ENCODE measurements at places on chromosomes 13 and 19. TPM values are rescaled to one million over a fixed set of nuclear protein-coding genes. Genes with fewer than 3 reads are reported as not detected.
A peak's percentile ranks its signal among the peaks of the same experiment; 100 is the strongest.

Gene ZNF613
- 3.4 TPM for total RNA-seq

Gene FAM216B
- 0.99 TPM for total RNA-seq

Gene CGB2
- total RNA-seq, result not detected

GRCh38 chr13:40403509-40404241, 262.8 kb downstream of the FOXO1 start:
- no peaks in the 10 kb centered on the region for H3K27me3 ChIP-seq
- peak overlapping the region; percentile 69 for H3K27ac ChIP-seq
- H3K4me1 ChIP-seq, result peaks cover 53% of the 10 kb centered on the region

- peak; percentile 92 for DNase-seq
- peak within 1 kb of the TSS; percentile 82 for H3K4me3 ChIP-seq
- H3K36me3 ChIP-seq, result peaks cover 9% of the 10 kb centered on the region
- H3K27ac ChIP-seq, result peak within 1 kb of the TSS; percentile 85
- no peaks in the 10 kb centered on the region for H3K27me3 ChIP-seq
Measured at GRCh38 chr19:52336117-52336790, at the start of gene ZNF610. Gene ZNF610 (plus strand): TSS chr19:52336243. CDS start chr19:52349173, 12,930 bp downstream.

DNA sequence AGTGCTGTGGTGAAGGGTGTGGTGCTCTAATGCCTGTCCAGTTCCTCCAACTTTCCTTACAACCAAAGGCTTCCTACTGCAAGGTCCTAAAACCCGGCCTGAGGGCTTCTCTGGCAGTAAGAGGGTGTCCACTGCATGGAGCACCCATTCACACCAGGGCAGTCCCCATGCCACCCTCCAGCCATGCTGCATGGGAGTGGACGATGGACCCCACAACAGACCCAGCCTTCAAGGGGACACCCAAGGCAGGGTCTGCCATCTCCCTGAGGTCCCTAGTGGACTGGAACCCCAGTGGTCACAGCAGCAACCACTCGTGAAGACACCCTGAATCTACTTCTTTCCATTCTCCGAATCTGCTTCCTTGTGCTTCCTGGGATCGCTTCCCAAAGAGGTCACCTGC, 117.6 kb upstream of the SOX1 start:
- H3K4me3 ChIP-seq, result no peak overlapping the region
- H3K4me1 ChIP-seq, result no peaks in the 10 kb centered on the region
- no peak overlapping the region for H3K27ac ChIP-seq
- peaks cover 88% of the 10 kb centered on the region for H3K27me3 ChIP-seq
- DNase-seq, result no peak

DNA sequence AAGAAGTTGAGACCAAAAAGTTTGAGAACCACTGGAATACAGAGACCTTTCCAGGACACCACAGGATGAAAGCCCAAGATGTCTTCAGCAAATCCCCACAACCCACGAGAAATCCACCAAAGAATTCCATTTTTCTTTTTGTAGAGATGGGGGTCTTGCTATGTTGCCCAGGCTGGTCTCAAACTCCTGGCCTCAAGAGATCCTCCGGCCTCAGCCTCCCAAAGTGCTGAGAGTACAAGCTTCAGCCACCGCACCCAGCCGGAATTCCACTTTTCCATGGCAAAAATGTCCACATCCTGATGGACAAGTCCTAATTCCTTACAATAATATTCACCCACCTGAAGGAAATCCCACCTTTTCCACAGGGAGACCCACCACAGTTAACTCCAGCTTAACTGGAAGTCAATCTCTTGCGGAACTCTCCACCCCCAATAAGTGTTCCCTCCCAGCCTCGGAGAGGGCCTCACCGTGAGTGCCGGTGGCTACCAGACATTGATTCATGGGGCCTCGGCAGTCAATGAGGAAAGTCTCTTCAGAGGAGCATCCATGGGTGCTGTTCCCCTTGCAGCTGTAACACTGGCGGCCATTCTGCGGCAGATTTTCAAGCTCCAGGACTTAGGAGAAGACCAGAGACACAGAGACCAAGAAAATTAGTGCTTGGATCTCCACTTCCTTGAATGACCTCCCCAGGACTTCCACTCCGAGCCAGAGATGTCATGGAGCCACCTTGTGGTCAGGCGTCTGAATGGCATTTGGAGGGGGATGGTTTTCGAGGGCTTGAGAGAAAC, 12.3 kb upstream of the CADM4 start:
- H3K4me1 ChIP-seq, result no peaks in the 10 kb centered on the region
- no peaks in the 10 kb centered on the region for H3K27me3 ChIP-seq
- H3K36me3 ChIP-seq, result peaks cover 56% of the 10 kb centered on the region

- H3K4me1 ChIP-seq, result no peaks in the 10 kb centered on the region
- H3K4me3 ChIP-seq, result no peak overlapping the region
- no peaks in the 10 kb centered on the region for H3K27me3 ChIP-seq
- H3K27ac ChIP-seq, result no peak overlapping the region
Measured at GRCh38 chr13:108860418-108860817, 231.0 kb downstream of the MYO16 start.

Gene CEACAM20
- not detected for total RNA-seq

Gene FGF21
- total RNA-seq, result not detected

- DNase-seq, result no peak
- H3K4me1 ChIP-seq, result no peaks in the 10 kb centered on the region
- no peaks in the 10 kb centered on the region for H3K36me3 ChIP-seq
- H3K27me3 ChIP-seq, result no peaks in the 10 kb centered on the region
- H3K27ac ChIP-seq, result no peak overlapping the region
- H3K4me3 ChIP-seq, result no peak overlapping the region
Measured at GRCh38 chr13:60318186-60318585, 78.8 kb upstream of the TDRD3 start.

DNA sequence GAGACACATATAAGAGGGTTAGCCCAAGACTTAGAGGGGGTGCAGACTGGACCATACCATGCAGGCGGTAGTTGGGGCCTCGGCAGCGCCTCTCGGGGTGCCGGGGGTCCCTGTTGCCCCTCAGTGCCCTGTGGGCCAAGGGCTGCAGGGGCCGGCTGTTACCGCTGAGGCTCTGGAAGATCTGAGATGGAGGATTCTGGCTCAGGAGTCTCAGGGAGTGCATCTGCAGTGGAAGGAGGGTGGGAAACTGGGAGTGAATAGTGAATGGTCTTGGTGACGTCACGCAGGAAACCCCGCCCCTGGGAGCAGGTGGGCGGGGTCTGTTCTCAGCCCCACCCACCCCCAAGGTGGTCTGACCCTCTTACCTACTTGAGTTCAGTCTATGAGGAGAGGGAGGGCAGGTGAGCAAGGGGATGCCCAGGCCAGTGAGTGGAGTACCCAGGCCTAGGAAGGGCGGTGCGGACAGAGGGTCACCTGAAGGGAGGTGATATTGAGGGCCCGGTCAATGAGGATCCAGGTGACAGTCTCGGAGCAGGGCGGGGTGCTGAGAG, 1.7 kb upstream of the DBP start:
- H3K4me1 ChIP-seq, result peaks cover 40% of the 10 kb centered on the region
- no peak for DNase-seq
- peak overlapping the region; percentile 98 for H3K27ac ChIP-seq
- H3K27me3 ChIP-seq, result no peaks in the 10 kb centered on the region
- H3K36me3 ChIP-seq, result no peaks in the 10 kb centered on the region
- peak overlapping the region; percentile 81 for H3K4me3 ChIP-seq

Gene ZNF728
- 5.6 TPM for total RNA-seq

DNA sequence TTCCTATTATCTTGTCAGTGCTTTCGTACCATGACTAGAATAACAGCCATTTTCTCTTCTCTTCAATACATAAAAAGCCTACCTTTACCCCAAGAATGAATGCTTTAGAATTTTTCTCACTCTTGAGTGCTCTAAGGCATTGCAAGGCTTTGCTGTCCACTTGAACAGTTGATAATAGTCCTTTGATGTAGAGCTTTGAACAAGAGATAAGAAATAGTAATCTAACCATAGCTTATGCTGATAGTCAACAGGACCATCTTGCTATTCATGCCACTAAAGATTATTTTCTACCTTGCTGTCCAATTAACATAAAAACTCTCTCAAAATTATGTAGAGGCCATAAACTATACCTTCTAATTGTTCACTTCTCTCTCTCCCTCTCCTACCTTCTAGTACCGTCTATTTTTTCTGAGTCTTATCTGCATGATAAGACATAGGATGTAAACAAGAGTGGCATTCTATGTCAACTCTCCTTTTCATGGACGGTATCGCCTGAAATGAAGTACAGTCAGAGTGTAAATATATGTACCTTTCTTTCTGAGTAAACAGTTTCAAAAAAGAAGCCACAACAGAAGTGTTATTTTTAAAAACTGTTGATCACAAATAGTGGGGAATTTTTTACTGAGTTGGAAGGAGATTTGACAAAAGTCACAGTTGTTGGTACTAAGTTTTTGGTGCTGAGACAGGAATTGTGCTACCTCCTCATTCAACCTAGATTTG, 297.9 kb downstream of the NDFIP2 start:
- H3K36me3 ChIP-seq, result no peaks in the 10 kb centered on the region
- no peak for DNase-seq
- H3K4me3 ChIP-seq, result no peak overlapping the region
- peaks cover 42% of the 10 kb centered on the region for H3K4me1 ChIP-seq
- H3K27ac ChIP-seq, result no peak overlapping the region

Gene PLIN5
- total RNA-seq, result 73.5 TPM

Gene KIRREL2
- not detected for total RNA-seq

- no peaks in the 10 kb centered on the region for H3K36me3 ChIP-seq
- no peak overlapping the region for H3K4me3 ChIP-seq
- no peak overlapping the region for H3K27ac ChIP-seq
Measured at GRCh38 chr19:17755443-17755890, 4.2 kb downstream of the FCHO1 start.

Gene ZNF709
- 1.1 TPM for total RNA-seq

DNA sequence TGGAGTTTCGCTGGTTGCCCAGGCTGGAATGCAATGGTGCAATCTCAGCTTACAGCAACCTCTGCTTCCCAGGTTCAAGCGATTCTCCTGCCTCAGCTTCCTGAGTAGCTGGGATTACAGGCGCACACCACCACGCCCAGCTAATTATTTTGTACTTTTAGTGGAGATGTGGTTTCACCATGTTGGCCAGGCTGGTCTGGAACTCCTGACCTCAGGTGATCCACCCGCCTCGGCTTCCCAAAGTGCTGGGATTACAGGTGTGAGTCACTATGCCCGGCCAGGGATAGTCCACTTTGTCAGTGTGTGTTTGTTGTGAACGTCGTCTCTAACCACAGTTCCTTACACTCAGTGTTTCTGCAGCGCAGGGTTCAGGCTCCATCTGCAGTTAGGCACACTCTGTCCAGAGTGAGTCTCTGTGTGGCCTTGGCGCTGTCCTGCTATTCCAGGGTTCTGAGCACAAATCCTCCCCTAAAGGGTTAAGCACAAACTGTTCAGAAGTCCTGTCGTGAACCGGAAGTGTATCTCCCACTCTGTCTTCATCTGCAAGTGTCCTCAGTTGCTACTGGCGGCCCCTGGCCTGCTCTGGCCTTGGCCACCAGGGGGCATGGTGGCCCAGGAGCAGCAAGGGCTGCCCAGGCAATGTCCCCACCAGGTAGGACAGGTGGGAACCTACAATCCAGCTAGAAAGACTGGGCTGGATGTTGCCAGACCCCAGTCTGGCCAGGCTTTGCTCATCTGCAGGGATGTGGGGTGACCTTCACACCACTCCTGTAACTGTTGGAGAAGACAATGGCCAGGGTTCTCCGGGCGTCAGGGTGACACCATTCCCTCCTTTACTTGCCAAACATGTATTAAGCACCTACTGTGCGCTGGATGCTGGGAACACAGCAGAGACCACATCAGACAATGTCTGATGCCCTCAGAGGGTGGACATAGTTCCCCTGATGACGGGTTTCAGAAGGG, 38.8 kb upstream of the GATAD2A start:
- no peak overlapping the region for H3K4me3 ChIP-seq
- H3K4me1 ChIP-seq, result peaks cover 23% of the 10 kb centered on the region
- H3K27ac ChIP-seq, result no peak overlapping the region
- DNase-seq, result peak; percentile 58
- H3K36me3 ChIP-seq, result no peaks in the 10 kb centered on the region
- no peaks in the 10 kb centered on the region for H3K27me3 ChIP-seq

- H3K4me1 ChIP-seq, result peaks cover 15% of the 10 kb centered on the region
- no peaks in the 10 kb centered on the region for H3K36me3 ChIP-seq
- DNase-seq, result no peak
- H3K4me3 ChIP-seq, result no peak overlapping the region
- H3K27me3 ChIP-seq, result no peaks in the 10 kb centered on the region
Measured at GRCh38 chr13:23707674-23708073, 137.5 kb downstream of the TNFRSF19 start.

- peaks cover 95% of the 10 kb centered on the region for H3K27me3 ChIP-seq
- H3K36me3 ChIP-seq, result no peaks in the 10 kb centered on the region
- DNase-seq, result peak; percentile 53
- H3K27ac ChIP-seq, result no peak overlapping the region
- peak overlapping the region; percentile 55 for H3K4me3 ChIP-seq
Measured at GRCh38 chr19:1315470-1316166, 29.9 kb downstream of the EFNA2 start.

DNA sequence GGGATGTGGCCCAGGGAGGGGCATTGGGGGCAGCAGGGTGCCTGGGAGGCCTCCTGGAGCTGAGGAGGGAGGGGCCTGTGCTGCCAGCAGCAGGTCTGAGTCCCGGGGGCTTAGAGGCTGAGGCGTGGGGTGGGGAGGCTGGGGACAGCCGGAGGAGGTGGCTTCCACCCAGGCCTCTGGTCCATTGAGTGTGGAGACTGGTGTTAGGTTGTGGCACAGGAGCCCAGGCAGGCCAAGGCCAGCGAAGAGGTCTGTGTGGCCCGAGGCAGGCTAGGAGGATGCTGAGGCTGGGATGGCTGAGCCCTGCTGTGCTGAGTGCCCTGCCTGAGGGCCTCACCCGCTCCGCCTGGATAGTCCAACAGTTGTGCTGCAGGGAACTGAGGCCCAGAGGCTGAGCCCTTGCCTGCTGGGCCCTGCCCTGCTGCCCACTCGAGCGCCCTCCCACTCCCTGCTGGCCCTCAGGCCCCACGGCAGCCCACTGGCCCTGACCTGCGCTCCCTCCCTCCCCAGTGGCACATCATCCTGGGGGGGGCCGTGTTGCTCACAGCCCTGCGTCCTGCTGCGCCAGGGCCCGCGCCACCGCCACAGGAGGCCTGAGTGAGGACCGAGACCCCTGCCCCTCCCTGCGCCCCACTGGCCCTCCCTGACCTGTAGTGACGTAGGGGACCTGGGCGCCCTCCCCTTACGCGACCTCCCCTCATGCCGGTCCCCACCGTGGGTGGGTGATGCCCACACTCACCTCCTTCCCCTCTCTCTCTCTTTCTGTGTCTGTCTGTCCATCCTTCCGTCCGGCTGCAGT, 4.9 kb upstream of the GARIN5A start:
- H3K4me3 ChIP-seq, result no peak overlapping the region
- H3K27me3 ChIP-seq, result no peaks in the 10 kb centered on the region
- H3K36me3 ChIP-seq, result peaks cover 57% of the 10 kb centered on the region
- no peak overlapping the region for H3K27ac ChIP-seq
- H3K4me1 ChIP-seq, result peaks cover 41% of the 10 kb centered on the region
- DNase-seq, result no peak

Gene NCR1
- total RNA-seq, result 0.30 TPM

Gene ZNF256
- total RNA-seq, result 10.8 TPM

GRCh38 chr13:112904436-112904960, 64.5 kb upstream of the MCF2L start:
- no peak overlapping the region for H3K4me3 ChIP-seq
- H3K36me3 ChIP-seq, result no peaks in the 10 kb centered on the region
- peaks cover 17% of the 10 kb centered on the region for H3K27me3 ChIP-seq
- H3K4me1 ChIP-seq, result no peaks in the 10 kb centered on the region
- no peak for DNase-seq
- H3K27ac ChIP-seq, result no peak overlapping the region

GRCh38 chr19:35120898-35121297, 5.3 kb downstream of the FXYD3 start:
- H3K4me3 ChIP-seq, result no peak overlapping the region
- H3K4me1 ChIP-seq, result peaks cover 31% of the 10 kb centered on the region
- H3K27me3 ChIP-seq, result no peaks in the 10 kb centered on the region
- no peaks in the 10 kb centered on the region for H3K36me3 ChIP-seq
- no peak for DNase-seq
- H3K27ac ChIP-seq, result peak overlapping the region; percentile 36

GRCh38 chr19:28711411-28711810, 501.5 kb downstream of the UQCRFS1 start:
- no peak overlapping the region for H3K27ac ChIP-seq
- H3K27me3 ChIP-seq, result peaks cover 39% of the 10 kb centered on the region
- no peaks in the 10 kb centered on the region for H3K36me3 ChIP-seq
